G401 (cell line): ENCODE measurements at places on chromosomes 16 and 17. TPM values are rescaled to one million over a fixed set of nuclear protein-coding genes. Genes with fewer than 3 reads are reported as not detected.

The MMP2 gene
- total RNA-seq: not detected in 2 replicates

The RGS9 gene
- total RNA-seq: 15.4 and 22.8 TPM in 2 replicates

The TNFRSF17 gene
- total RNA-seq: not detected in 2 replicates

The LCMT1 gene
- 87.4 and 108 TPM in 2 replicates for total RNA-seq

The HS3ST3B1 gene
- total RNA-seq: 0.37 TPM in 2 replicates

The TAX1BP3 gene
- total RNA-seq: 111 and 146 TPM in 2 replicates

The ASPA gene
- not detected in 2 replicates for total RNA-seq

The GPR142 gene
- total RNA-seq: not detected in 2 replicates

The ORC6 gene
- total RNA-seq: 88.0 and 88.2 TPM in 2 replicates

The CCDC200 gene
- total RNA-seq: not detected in 2 replicates

The GNGT2 gene
- not detected in 2 replicates for total RNA-seq

The ZNF232 gene
- total RNA-seq: 10.1 and 11.8 TPM in 2 replicates

The KRTAP4-12 gene
- not detected in 2 replicates for total RNA-seq

The SCNN1B gene
- not detected in 2 replicates for total RNA-seq

The CTRB2 gene
- total RNA-seq: not detected in 2 replicates

The ACTG1 gene
- total RNA-seq: 5,595 and 6,819 TPM in 2 replicates

The PRSS22 gene
- not detected in 2 replicates for total RNA-seq

The LRRC36 gene
- total RNA-seq: not detected in 2 replicates

The CDC6 gene
- total RNA-seq: 34.1 and 53.5 TPM in 2 replicates

The DRG2 gene
- total RNA-seq: 33.2 and 41.0 TPM in 2 replicates
